T follicular helper cell (primary cell): ENCODE measurements at places on chromosomes 12 and 14.

DNA sequence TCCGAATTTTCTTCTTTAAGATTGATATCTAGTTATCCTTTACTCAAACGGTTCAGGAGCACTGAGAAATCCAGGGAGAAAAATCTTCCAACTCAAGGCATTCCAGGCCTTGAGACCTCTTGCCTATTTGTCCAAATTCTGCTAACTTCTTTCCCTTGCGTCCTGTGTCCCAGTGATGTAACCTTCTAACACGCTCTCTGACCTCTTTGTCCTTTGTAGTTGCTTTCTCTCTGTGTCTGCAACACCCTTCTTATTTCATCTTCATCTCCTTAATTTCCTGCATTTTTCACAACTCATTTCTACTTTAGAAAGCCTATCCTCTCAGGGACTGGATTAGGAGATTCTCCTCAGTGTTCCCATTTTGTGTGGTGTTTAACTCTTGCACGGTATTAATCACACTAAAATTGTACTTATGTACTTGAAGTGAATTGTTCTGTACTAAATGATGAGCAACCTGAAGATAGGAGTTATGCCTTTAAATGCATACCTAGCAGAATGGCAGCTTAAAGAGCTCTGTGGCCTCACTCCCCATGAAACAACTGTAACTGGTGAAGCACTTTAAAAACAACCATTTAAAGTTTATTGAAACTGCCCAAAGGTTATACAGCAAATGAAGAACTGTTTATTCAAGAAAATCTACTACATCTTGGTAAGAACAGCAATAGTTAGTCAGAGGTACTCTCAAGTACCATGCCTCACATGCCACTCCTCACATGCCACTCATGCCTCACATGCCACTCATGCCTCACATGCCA lies 7.4 kb upstream of the SNAPC1 start:
- no peak for DNase-seq

DNA sequence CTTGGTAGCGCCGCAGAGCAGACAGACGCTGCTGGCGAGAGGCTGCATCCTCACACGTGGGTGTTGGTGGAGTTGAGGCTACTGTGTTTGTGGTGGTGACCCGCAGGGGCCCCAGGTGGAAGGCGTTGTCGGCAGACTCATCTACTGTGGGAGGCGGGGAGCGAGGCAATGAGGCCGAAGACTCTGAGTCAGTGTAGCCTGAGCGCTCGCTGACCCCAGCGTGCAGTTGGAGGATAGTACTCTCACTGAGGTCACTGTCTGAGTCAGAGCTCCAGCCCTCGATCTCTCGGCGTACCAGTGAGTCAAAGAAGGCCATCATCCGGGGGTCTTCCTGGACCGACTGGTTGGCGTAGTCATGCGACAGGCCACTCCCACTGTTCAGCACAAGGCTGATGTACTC lies 76.0 kb upstream of the ACTN1 start:
- no peak for DNase-seq

DNA sequence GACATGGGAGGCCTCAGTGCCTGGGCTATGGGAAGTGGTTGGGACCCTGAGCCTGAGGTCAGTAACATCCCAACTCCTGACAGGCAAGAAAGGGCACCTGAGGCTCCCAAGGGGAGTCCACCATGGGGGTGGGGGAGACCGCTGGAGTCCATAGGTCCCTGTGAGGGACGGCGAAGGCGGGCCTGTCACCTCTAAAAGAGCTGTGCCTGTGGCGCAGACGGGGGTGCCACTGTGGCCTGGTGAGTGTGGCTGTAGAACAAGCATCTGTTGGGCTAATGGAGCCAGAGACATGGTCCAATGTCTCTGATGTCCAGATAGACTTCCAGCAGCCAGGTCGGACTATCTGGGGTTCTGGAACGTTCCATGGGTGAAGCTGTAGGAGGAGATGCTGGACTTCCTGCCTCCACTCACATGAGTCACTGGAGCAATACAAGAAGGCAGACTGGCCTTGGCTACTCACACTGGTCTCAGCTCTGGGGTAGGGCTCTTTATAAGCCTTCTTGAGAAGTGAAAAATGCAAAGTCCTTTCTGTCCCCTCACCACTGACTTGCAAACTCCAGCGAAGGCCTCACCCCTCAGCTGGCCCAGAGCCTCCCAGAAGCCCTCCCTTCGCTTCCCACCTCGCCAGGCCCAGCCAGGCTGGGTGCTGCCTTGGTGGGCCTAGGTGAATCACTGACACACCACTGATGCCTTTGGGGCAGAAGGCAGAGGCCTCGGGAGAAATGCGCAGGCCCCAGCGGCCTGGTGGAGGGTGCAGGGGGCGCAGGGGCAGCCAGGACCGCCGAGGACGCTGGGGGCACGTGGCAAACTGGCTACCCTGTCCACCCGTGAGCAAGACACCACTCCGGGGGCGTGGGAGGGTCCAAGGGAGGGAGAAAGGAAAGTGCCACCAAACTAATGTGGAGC lies 1.1 kb upstream of the TRAF3 start:
- DNase-seq = no peak

- no peak for DNase-seq
Observed at GRCh38 chr12:7877420-7877819, 4.7 kb upstream of the SLC2A14 start.

GRCh38 chr12:2501464-2502191 lies 293.1 kb upstream of the FKBP4 start:
- no peak for DNase-seq

DNA sequence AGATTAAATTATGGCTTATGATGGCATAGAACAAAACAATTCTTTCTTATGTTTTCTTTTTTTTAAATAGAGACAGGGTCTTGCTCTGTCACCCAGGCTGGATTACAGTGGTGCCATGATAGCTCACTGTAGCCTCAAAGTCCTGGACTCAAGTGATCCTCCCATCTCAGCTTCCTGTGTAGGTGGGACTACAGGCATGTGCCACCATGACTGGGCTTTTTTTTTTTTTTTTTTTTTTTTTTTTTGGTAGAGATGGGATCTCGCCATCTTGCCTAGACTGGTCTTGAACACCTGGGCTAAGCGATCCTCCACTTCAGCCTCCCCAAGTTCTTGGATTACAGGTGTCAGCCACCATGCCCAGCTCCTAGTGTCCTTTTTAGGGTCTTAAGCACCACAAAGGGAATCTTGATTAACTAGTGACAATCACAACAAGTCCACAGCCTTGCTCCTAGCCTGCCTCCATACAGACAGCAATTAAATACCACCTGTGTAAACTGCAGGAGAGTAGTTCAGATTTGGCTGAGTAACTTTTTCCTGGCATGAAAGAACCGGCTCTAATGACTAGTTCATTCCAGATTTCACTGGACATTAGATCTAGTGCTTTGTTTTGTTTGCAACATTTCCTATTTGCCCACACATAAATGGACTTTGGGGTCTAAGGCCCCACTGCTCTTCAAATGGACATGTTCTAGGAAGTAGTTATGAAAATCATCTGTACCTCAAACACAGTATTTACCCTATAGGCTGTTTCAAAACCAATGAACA lies 61.6 kb downstream of the SH2B3 start:
- DNase-seq = no peak

GRCh38 chr14:67837011-67837624 lies 17.5 kb downstream of the RAD51B start:
- DNase-seq = peak; percentile 54

DNA sequence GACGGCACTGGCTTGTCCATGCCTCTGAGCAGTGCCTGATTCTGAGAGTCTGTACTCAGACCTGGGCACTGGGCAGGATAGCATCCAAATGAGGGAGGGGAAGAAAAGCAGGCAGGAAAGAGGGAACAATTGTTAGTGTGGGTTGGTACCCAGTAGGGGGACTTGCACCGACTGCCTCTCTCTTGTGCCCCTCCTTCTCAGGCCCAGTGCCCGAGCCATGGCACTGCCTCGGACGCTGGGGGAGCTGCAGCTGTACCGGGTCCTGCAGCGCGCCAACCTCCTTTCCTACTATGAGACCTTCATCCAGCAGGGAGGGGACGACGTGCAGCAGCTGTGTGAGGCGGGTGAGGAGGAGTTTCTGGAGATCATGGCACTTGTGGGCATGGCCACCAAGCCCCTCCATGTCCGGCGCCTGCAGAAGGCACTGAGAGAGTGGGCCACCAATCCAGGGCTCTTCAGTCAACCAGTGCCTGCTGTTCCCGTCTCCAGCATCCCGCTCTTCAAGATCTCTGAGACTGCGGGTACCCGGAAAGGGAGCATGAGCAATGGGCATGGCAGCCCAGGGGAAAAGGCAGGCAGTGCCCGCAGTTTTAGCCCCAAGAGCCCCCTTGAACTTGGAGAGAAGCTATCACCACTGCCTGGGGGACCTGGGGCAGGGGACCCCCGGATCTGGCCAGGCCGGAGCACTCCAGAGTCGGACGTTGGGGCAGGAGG lies 2.2 kb downstream of the NAB2 start:
- no peak for DNase-seq

DNA sequence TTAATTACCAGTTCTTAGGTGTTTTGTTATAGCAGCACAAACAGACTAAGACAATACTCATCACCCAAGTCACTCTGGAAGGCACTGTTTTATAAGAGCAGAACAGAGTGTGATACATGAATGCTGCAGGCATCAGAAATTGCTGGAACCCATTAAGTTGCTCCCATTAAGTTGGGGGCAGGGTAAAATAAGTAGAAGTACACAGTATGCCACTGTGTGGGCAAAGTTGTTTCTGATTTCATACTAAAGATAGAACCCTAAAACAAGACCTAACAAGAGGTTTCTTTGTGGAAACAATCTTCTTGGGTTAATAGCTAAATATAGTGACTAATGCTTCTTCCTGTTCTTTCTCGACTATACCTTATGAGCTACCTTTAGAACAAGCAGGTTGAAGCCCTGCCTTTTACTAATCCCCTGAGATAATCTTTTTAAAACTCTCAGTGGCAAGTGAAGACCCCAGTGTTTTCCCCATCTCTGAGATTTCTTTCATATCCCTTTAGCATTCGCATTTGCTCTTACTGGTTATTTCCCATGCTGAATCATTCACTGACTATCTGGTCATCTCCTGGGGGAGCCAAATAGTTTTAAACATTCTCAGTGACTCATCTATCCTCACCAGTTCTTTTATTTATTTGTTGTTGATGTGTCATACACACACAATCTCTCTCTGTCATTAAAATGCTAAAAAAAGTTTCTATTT lies 52.3 kb downstream of the SOCS2 start:
- DNase-seq = no peak

GRCh38 chr12:56078931-56079722 lies 838 bp upstream of the ERBB3 start:
- peak; percentile 30 for DNase-seq

DNA sequence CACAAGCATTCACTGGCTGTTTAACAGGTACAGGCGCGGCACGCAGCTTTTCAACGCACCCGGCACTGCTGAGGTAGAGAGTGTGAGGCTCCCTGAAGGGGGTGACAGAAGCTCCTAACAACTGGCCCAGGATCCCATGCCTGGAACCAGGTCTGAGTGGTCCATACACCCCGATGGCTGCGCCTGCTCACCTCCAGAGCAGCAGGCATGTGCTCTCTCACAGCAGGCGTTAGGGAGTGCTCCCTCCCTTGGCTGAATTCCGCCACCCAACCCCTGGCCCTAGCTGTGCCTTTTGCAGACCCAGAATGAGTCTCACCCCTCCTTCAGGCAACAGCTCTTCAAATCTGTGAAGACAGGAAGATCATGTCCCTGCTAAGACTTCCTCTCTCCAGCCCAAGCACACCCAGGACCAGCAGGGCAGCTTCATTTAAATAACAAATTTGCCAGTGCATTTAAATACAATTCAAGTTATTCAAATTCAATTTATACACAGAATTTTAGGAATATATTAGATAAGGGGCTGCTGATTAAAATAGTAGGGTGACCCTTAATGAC lies 86.0 kb downstream of the SETD3 start:
- DNase-seq = no peak

- no peak for DNase-seq
Observed at GRCh38 chr14:101496776-101497683, 64.3 kb upstream of the DIO3 start.

DNA sequence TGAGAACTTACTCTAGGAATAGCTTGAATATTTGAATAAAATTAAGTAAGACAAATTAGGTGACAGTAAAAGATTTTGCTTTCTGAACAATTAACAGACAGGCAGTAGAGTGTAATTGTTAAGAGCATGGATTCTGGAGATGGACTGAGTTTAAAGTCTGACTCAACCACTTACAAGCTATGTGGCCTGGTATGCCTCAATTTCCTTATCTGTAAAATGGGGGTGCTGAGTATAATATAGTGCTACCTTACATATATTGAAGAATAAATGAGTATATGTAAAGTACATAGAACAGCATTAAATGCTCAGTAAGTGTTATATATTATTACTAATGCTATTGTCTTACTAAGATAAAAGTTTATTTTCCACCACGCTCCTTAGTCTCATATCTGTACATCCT lies 7.1 kb downstream of the MIA2 start:
- no peak for DNase-seq

- no peak for DNase-seq
Observed at GRCh38 chr14:64232095-64232838, 61.9 kb downstream of the ESR2 start.

DNA sequence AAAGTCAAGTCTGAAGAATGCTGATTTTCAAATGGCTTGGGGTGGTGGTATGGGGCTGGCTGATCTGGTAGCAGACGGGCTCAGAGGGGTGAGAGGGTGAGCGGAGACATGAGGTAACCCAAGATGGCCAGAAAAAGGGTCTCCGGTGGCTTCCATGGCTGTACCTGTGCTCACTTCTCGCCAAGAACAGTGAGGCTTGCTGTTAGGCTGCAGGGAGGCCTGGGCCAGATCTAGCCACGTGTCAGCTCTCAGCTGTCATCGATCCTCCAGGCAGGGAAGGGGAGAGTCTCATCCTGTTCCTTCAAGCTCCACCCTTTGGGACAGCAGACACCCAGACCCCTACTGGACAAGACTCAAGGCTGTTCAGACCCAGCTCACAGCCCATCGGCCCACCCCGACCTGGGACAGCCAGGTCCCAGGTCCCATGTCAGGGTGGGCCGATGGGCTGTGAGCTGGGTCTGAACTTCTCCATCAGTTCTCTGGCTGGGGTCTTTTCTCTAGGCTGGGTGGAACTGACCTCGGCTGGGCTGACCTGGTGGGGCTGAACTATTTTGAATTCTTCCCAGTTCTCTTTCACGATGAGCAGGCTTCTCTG lies 9.0 kb downstream of the LRTM2 start:
- DNase-seq = no peak

DNA sequence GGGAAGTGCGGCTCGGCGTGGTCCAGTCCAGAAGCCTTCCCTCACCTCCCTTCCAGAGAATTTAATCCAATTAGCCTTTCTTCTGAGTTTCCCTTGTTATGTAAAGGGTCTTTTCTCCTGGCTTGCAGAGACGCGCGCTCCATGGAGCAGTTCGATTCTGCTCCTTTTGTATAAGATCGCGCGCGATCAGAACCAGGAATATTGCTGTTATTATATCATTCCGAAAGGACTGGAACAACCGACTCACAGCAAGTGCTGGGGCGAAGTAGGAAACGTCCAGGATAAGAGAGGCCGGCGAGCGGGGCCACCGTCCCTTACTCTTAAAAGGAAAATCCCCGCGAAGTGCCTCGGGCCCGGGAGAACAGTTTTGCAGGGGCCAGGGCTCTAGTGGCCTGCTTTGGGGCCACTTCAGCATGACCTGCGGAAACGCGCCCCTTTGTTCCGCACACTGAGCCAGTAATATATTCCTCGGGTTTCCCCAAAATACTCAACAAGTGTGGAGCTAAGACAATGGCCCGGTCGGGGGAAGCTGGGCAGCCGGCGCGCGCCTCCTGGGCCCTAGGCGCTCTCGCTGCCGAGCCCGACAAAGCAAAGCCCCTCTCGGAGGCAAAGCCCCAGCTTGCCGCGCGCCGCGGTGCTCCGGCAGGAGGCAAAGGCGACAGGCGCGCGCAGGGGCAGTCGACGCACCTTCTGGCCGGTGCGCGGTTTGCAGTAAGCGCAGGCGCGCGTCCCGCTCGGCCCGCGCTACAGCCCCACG lies 2.9 kb downstream of the RFX4 start:
- no peak for DNase-seq
